Epithelial cell of proximal tubule (primary cell): ENCODE measurements at places on chromosomes 1 and 21.

- DNase-seq = no peak
Observed at GRCh38 chr1:184590163-184590750, 164.4 kb downstream of the EDEM3 start.

DNA sequence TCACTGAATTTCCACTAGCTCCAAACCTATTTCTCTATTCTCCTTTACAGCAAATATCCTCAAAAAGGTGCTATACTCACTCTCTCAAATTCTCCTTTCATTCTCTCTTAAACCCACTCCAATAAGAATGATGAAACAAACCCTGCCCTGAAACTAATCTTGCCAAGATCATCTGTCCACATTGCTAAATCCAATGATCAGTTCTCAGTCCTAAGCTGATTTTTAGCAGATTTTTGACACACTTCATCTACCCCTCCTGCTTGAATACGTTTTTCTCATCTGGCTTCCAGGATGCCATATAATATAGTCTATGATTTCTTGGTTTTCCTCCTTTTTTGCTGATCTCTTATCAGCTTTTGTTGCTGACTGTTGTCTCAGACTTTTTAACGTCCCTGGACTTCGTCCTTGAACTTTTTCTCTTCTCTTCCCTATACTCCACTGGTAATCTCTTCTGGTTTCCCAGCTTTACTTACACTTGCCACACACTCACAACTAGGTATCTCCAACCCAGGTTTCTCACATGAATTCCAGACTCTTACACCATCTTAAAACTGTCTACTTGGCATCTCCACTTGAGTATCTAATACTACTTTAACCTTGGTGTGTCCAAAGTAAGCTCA lies 35.3 kb downstream of the RERE start:
- DNase-seq = no peak

DNA sequence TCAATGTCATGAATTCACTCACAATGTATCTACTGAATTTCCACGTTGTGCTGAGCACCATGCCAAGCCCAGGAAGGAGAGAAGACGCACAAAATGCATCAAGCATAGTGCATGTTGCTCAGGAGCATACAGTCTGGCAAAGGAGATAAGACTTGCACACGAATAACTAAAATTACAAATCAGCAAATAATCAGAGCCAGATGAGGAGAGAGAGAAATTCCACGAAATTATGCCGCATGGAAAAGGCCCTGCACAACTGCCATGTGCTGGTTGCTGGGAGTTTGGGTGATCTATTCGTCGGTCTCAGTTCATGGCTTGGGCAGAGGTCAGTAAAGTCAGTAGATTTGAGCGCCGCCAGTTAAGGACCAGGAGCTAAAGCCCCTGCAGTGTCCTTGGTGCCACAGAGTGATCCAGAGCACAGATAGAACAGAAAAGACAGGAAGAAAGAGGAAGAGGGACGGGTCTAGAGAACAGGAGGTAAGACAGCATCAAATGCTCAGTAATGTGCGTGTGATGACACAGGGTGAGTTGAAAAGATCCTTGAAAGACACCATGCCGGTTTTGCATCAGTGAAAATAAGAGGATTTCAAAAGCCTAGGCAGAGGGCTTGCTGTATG lies 55.1 kb upstream of the ZNF281 start:
- no peak for DNase-seq

- DNase-seq = no peak
Observed at GRCh38 chr1:205715628-205716027, 34.4 kb downstream of the NUCKS1 start.

DNA sequence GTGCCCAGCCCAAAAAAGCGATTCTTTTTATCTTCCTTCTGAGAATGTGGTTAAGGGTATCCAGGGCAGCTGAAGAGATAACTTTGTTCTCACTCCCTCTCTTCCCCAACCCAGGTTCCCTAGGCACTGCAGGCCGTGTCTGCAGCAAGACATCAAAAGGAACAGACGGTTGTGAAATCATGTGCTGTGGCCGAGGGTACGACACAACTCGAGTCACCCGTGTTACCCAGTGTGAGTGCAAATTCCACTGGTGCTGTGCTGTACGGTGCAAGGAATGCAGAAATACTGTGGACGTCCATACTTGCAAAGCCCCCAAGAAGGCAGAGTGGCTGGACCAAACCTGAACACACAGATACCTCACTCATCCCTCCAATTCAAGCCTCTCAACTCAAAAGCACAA lies 11.4 kb downstream of the WNT2B start:
- DNase-seq = no peak

GRCh38 chr1:20284046-20284445 lies 6.6 kb upstream of the VWA5B1 start:
- DNase-seq = no peak

DNA sequence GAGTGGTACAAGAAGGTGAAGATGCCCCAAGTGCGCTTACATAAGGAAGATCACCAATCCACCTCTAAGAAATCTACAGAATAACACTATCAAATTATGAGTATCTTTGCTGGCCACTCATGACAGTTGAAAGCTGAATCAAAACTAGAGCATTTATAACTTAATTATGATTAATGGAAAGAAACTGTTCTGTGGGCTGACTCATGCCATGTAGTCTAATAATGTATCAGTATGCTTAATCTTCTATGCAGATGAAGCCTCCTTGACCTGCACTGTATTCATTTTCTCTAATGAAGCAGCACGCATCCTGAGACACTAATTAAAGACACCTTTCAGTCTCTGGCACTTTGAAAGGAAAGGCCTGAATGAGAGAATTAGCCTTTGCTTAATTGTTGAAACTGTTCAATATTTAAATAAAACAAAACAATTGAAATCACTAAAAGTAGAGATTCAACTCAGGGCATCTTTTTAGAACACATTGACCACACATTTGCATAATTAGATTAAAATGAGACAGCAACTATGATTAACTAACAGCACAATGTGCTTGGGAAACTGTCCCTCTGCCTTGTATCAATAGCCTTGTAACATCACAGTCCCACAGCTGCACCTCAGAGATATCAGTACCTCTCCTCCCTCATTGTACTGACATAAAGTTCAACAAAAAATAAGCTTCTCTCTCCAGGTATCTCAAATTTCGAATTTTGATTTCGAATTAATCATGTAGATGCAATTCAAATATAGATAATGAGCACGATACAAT lies 105.6 kb downstream of the NTPCR start:
- DNase-seq = no peak

DNA sequence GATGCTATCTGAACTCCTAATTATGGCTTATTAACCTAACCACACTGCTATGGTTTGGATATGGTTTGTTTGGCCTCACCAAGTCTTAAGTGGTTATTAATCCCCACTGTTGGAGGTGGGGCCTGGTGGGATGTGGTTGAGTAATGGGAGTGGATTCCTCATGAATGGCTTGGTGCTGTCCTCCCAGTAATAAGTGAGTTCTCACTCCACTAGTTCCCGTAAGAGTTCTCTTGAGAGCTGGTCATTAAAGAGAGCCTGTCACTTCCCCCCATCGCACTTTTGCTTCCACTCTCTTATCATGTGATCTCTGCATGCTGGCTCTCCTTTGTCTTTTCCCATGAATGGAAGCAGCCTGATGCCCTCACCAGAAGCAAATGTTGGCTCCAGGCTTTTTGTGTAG lies 328.8 kb downstream of the PLA2G4A start:
- no peak for DNase-seq

DNA sequence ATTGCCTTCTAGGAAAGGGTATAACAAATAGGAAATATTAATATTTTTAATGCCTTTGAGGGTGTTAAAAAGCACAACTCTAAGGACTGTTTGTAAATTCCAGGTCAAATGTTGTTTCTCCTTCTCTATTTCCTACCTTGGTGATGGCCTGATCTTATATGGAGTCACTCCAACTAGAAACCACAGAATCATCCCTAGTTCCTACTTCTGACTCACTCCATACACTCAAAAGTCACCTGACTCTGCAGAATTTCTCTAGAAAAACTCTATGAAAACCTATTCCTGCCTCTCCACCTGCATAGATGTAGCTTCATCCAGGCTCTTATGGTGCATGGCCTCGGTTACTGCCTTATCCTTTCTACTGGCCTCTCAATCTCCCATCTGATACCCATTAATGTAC lies 14.5 kb downstream of the RGS4 start:
- DNase-seq = no peak

DNA sequence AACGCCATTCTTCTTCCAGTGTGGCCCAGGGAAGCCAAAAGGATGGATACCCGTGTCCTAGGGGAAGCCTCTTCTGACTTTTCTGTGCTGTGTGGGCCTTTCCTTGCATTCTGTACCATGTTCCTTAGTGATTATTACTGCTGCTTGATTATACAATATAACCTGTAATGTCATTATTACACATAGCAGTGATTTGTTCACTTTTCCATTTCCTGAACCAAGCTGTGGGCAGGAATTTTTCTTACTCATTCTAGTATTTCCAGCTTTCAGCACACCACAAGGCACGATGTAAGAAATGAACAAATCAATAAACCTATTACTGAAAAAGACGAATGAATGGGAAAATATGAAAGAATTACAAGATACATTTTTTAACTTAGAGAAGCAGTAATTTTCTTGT lies 8.4 kb upstream of the USP33 start:
- no peak for DNase-seq

GRCh38 chr1:94069919-94070285 lies 51.0 kb downstream of the ABCA4 start:
- no peak for DNase-seq

GRCh38 chr1:107941123-107941522 lies 23.9 kb downstream of the VAV3 start:
- DNase-seq = no peak

- DNase-seq = no peak
Observed at GRCh38 chr1:197526736-197527371, 248.4 kb downstream of the DENND1B start.

DNA sequence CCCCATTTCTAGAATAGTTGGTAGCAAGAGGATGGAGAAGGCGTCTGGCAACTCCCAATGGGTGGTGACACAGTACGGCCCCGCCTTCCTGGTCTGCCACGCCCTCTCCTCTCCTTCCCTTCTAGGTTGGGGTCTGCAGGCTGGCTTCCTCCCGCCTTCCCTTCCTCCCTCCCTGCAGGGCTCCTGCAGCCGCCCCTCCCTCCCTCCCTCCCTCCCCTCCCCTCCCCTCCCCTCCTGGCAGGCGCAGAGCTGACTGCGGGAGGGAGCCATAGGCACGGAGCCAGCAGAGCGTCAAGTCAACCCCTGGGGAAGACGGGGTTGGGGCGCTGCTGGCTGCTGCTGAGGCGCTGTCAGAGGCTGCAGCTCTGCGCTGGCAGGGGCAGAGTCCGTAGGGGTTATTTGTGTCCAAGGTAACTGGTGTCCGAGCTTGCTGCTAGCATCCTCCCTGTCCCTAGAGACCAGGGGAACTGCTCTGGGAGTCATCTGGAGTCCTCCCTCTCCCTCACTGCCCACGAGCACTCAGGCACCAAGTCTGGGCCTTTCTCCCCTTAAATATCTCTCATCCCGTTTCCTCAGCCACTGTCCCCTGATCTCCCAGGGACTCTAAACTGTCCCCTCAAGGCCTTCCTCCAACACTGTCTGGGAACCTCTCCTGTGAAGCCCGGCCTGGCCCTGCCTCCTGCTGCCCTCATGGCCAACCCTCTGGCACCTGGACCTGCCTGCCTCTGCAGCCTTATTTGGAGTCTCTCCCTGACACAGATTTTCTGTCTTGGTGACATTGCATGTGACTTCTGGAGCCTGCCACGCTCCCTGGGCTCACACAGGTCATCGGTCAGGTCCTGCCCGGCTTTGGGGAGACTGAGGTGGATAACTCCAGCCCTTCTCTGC lies 57.4 kb upstream of the ACOT11 start:
- DNase-seq = no peak

DNA sequence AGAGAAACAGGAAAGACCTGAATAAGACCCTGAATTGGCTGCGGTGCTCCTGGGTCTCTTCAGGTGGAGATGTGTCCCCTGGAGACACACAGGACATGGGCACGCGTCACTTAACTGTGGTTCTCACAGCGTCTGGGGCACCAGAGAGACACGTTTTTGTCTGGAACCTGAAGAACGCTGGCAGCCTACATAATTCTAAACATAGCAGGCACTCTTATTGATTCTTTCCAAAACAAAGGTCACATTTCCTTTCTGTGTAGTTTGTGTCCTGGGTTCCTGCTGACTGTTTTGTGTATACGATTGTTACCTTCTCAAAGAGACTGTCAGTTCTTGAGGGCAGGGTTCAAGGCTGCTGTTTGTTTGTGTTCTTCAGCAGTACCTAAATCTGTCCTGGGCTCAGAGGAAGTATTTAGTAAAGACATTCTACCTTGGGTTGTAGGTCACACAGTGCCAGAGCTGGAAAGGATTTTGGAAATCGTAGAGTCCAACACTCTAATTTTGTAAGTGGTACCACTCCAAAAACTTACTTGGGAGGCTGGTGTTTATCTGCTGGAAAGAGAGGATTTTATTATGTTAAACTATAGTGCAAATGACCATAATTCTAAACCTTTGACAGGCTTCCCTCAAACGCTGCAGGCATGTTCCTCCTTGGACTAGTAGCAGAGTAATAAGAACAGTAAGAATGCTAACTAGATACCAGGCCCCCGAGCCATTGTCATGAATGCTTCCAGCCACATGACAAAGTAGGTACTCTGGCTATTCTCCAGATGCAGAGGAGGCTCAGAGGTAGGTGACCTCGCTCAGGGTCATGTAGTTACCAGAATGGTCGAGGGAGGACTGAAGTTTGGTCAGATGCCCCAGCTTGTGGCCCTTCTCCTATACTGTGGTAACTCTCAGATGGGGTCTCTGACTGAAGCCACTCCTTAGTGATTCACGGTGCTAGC lies 164.3 kb downstream of the DHRS3 start:
- no peak for DNase-seq

DNA sequence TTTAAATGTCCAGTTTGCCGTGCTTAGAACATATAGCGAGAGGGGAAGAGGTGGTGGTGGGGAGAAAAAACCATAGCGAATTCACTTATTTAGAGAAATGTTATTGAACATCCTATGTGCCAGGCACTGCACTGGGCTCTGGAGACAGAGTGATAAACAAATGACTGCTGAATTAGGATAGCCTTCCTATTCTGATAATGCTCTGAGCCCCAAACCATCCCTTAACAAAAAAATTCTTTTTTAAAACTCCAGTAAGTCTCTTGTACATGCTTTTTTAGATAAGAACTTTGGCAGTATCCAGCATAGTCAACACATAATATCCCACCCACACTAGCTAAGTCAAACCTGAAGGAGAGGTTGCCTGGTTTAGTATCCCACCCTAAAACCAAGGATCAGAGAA lies 8.5 kb downstream of the SZT2 start:
- DNase-seq = no peak

DNA sequence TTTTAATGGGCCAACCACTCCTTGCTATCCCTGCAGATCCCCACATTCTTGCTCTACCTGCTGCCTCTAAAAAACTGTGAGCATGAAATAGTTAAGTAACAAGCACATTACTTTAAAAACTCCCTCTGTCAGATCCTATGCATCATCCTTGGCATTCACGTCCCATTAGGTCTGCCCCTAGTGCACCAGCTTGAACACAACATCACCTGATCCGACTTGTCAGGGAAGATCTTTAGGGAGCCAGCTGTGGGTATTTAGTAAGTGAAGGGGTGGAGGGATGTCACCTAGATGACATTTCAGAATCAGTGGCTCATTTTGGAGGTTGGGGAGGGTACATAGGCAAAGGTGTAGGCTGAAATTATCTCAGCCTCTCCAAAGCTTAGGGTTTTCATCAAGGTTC lies 33.5 kb downstream of the RXRG start:
- no peak for DNase-seq
